Temporal lobe (tissue), 4 donors: ENCODE measurements at places on chromosomes 4 and X. TPM values are rescaled to one million over a fixed set of nuclear protein-coding genes. Genes with fewer than 3 reads are reported as not detected.

Gene CCKAR
- 0.25 TPM for total RNA-seq

Gene PDCL2
- total RNA-seq, result not detected

Gene CLCN4
- total RNA-seq, result 66.1 TPM

Gene CENPVL2
- 1.7 TPM for total RNA-seq

Gene HMGN5
- total RNA-seq, result 3.4 TPM

Gene ATP2B3
- total RNA-seq, result 7.1 TPM

Gene KLHL4
- 36.1 TPM for total RNA-seq

Gene TRIML2
- total RNA-seq, result not detected

Gene CDKL2
- total RNA-seq, result 41.8 TPM

Gene SLC39A8
- total RNA-seq, result 5.2 TPM

Gene MAGEB2
- not detected for total RNA-seq

Gene RBMX2
- total RNA-seq, result 17.9 TPM

Gene BST1
- 2.7 TPM for total RNA-seq

Gene QRFPR
- total RNA-seq, result 0.49 TPM

Gene ARSJ
- total RNA-seq, result 0.49 TPM

Gene CABS1
- not detected for total RNA-seq

Gene TRIM2
- 744 TPM for total RNA-seq

Gene KCNIP4
- total RNA-seq, result 7.1 TPM
